ENCODE measurements at places on chromosomes 13 and 19. TPM values are rescaled to one million over a fixed set of nuclear protein-coding genes. Genes with fewer than 3 reads are reported as not detected.

CYP2A7 gene
- total RNA-seq = not detected

GFY gene
- total RNA-seq = not detected

C13orf46 gene
- not detected for total RNA-seq

SPIB gene
- total RNA-seq = not detected

SBK3 gene
- total RNA-seq = 0.34 TPM

ACP7 gene
- total RNA-seq = 0.55 TPM

MISP3 gene
- not detected for total RNA-seq

LRG1 gene
- total RNA-seq = 0.59 TPM

PINLYP gene
- total RNA-seq = 4.6 TPM

PCCA gene
- 55.8 TPM for total RNA-seq

TMEM221 gene
- 16.5 TPM for total RNA-seq

NEK5 gene
- 0.76 TPM for total RNA-seq

PRR22 gene
- not detected for total RNA-seq

KIR2DL4 gene
- not detected for total RNA-seq

CNN2 gene
- 14.3 TPM for total RNA-seq

ZNF665 gene
- total RNA-seq = 0.77 TPM

ZNF728 gene
- 6.4 TPM for total RNA-seq

SPRED3 gene
- total RNA-seq = 0.88 TPM

PNMA8C gene
- total RNA-seq = 3.7 TPM
